Subcutaneous preadipocyte (primary cell): ENCODE measurements at places on chromosomes 12 and 14. TPM values are rescaled to one million over a fixed set of nuclear protein-coding genes. Genes with fewer than 3 reads are reported as not detected.

Gene KRT71
- not detected in 2 replicates for total RNA-seq

Gene RTL1
- not detected in 2 replicates for total RNA-seq

Gene AKAP3
- total RNA-seq = 1.1 and 1.2 TPM in 2 replicates

Gene CEBPE
- total RNA-seq = not detected in 2 replicates

Gene BATF
- total RNA-seq = not detected in 2 replicates

Gene ST8SIA1
- 2.2 and 4.0 TPM in 2 replicates for total RNA-seq

Gene TGFB3
- 5.9 and 6.3 TPM in 2 replicates for total RNA-seq
